ENCODE measurements at places on chromosomes 2 and 18. TPM values are rescaled to one million over a fixed set of nuclear protein-coding genes. Genes with fewer than 3 reads are reported as not detected.

CRYGC gene
- not detected for total RNA-seq

VWA3B gene
- total RNA-seq, result 0.22 TPM

PIEZO2 gene
- 0.64 TPM for total RNA-seq

GRCh38 chr2:176115883-176116813 lies at the start of gene HOXD10:
HOXD10 (plus strand) TSS chr2:176116778; CDS start chr2:176116834, 56 bp downstream.
- DNase-seq, result peak; percentile 81

Data from psoas muscle (tissue), 8 donors.